ENCODE measurements at places on chromosomes 6 and 20. TPM values are rescaled to one million over a fixed set of nuclear protein-coding genes. Genes with fewer than 3 reads are reported as not detected.

The FGD2 gene
- polyA plus RNA-seq = 2.1 TPM

The MLIP gene
- 0.70 TPM for polyA plus RNA-seq

The DDO gene
- polyA plus RNA-seq = 1.7 TPM

The BANF2 gene
- polyA plus RNA-seq = not detected

The PERP gene
- polyA plus RNA-seq = 15.9 TPM

The OSBPL2 gene
- polyA plus RNA-seq = 27.6 TPM

The HAO1 gene
- 0.09 TPM for polyA plus RNA-seq

The C6orf163 gene
- polyA plus RNA-seq = 5.6 TPM

The WFDC12 gene
- not detected for polyA plus RNA-seq

The CYP24A1 gene
- 1.4 TPM for polyA plus RNA-seq

The SLC22A16 gene
- polyA plus RNA-seq = 0.99 TPM

The DACT2 gene
- 29.2 TPM for polyA plus RNA-seq

The ACTL10 gene
- polyA plus RNA-seq = 0.45 TPM

The OPRL1 gene
- 1.2 TPM for polyA plus RNA-seq

The NT5DC1 gene
- 42.3 TPM for polyA plus RNA-seq

The RIMS4 gene
- 0.37 TPM for polyA plus RNA-seq

DNA sequence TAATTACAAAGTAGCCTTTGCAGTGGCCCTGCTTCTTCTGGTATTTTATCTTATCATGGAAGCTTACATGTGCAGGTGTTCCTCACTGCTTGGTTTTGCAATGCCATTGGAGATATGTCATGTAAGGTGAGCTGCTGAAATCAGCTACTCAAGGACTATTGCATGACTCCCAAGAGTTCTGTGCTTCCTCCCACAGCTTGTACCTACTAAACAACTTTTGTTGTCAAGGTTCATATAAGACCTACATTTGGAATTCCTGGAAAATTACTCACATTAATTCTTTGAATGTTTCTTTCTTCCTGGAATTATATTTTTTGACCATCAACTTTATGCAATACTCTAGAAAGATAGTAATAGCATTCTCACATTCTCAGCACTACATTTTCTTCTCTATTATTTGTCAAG, 427.5 kb upstream of the HSF2 start:
- DNase-seq = no peak

DNA sequence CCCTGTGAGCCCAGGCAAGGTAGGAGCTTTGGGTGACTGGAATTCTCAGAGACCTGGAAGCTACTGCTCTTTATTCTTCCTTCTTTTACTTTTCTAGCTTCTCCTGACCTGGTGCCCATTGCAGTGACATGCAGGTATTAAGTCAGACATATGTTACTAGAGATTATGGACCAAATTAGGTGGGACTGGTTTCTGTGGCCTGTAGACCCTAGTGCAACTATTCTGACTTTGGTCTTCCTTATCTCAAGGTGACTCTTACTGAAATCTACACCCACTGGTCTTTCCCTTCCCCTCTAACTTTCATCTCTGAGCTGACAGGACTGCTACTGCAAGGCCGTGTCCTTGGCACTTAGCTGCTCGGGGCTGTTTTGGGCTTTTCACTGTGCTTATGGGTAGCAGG, 24.4 kb upstream of the TMEM217 start:
- DNase-seq = no peak

GRCh38 chr6:81708113-81708699, 44.3 kb downstream of the TENT5A start:
- no peak for DNase-seq

- no peak for DNase-seq
These were observed 130.9 kb downstream of the TRMT11 start for GRCh38 chr6:126117251-126117650.

DNA sequence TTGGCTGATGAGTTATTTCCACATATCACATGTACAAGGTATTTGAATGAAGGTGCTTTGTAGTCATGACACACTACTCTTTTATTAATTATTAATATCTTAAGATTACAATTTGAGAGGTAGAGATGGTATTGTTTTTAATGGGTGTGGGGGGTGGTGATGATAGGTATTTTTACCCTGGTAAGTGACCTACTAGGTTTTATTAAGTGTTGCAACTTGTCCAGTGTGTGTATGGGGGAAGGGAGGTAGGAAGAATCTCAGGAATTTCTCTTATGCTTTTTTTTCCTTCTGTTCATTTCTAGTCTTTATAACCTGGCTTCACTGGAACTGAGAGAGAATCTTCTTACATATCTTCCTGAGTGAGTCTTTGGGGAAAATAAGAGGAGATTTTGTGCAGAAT, 101.4 kb downstream of the LRRC1 start:
- peak; percentile 21 for DNase-seq

GRCh38 chr20:17872434-17872833, 96.2 kb downstream of the SNX5 start:
- no peak for DNase-seq

GRCh38 chr20:53652859-53653517, 59.3 kb upstream of the ZNF217 start:
- DNase-seq = no peak

GRCh38 chr20:25198663-25199383, 3.3 kb downstream of the ENTPD6 start:
- no peak for DNase-seq

DNA sequence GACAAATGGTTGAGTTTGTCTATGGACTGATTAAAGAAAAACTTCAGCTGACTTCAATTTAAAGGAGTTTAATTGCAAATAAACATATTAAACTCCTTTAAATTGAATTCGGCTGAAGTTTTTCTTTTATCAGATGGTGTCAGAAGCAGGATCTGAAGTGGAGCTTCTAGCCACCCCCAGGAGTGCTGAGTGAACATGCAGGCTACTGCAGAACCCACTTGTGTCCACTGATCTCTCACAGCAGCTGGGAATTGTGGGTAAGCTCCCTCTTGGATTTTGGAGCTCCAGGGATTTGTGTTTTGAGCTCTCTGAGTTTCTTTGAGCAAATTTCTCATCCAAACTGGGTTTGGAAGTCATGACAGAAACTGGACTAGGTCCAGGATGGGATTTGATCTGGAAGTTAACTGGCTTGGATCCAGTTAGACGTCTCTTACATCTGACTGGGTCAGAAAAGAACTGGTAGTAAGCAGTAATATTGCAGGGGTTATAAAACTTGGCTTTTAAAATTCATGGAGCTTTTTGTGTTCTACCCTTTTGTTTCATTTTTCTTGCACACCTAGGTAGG, 95.8 kb upstream of the UST start:
- no peak for DNase-seq

DNA sequence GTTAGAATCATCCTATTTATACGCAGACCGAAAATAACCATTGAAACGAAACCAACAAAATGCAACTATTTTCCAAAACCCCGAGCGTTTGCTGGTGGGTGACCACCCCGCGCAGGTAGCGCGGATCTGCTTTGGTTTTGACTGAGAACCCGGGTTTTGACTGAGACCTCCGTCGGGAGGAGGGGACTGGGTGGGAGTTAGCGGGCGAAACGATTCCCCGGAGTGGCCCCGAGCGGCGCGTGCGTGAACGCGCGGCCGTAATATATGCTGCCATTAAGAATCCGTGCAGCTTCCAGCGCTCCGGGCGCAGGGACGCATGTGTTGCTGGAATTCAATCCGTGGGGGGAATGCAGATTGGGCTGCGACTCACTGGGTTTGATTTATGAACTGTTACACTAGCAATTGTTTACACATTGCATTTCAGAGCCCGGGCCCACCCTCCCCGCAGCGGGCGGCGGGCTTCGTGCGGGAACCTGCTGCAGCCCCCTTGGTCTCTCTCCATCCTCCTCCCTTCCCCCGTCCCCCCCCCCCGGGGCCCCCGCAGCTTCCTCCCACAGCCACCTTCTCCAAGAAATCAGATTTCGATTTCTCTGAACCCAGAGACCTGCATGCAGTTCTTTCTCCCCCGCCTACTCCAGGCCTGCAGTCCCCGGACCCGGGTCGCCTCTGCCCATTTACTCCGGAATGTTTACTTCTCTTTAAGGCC, 9.9 kb downstream of the NRN1 start:
- no peak for DNase-seq

DNA sequence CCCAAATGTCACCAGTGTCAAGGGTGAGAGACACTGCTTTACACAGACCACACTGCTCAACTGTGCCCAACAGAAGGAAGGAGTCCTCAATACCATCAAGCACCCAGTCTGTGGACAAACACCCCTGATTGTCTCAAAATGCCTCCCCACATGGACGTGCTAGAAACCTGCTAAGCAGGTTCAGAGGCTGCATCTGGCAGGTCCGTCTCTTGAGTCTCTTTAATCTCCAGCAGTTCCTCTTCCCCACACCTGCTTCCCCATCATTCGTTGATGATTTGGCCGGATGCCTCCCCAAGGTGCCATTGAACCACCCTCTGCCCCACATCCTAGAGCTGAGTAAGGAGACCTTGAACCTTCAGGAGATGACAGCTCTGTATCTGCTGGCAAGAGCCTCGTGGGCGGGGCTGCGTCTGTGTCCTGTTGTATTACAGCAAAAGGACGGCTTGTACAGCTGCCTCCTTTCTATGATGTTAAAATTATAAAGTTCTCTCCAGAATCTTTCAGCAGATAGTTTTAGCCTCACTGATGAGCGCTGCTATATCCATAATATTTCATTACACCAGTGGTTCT, 179.2 kb downstream of the PREX1 start:
- no peak for DNase-seq

GRCh38 chr6:3235486-3235885, 8.0 kb upstream of the TUBB2B start:
- no peak for DNase-seq

DNA sequence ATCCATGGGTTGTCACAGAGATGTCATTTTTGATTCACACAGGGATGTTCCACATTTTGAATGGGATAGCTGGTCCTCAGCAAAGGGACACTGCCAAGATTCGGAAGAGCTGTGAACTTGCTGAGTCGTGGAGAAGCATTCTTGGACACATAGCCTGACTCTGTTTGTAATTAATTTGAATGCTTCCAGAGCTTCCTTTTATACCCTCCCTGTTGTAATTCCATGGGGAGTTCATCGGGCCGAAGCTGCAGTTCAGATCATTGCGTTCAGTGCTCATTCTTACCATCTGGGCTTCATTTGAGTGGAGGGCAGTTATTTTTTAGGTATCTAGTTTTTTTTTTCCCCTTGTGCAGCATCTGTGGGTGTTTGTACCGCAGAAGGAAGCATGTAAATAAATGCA, 126.5 kb downstream of the SLC24A3 start:
- DNase-seq = no peak

GRCh38 chr6:28558629-28559028, 32.9 kb downstream of the GPX5 start:
- no peak for DNase-seq

DNA sequence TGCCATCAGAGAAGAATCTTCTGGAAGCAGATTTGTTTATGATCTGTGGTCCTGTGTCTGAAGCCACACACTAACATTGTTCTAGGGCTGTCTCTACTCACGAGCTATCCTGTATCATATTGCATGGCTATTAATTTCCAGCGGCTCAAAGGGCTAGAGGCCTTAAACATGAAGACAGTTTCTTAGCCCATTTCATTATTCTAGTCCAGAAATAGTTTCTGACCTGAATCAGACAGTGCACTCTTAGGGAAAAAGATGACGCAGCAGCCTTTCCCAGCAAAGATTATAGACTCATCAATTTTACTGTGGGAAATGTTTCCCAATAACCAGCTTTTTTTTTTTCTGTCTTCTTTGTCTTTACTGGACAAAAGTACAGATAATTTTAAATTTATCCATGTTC, 105.3 kb upstream of the SUPT3H start:
- no peak for DNase-seq

- DNase-seq = no peak
These were observed 451.7 kb downstream of the QKI start for GRCh38 chr6:163866192-163866591.

DNA sequence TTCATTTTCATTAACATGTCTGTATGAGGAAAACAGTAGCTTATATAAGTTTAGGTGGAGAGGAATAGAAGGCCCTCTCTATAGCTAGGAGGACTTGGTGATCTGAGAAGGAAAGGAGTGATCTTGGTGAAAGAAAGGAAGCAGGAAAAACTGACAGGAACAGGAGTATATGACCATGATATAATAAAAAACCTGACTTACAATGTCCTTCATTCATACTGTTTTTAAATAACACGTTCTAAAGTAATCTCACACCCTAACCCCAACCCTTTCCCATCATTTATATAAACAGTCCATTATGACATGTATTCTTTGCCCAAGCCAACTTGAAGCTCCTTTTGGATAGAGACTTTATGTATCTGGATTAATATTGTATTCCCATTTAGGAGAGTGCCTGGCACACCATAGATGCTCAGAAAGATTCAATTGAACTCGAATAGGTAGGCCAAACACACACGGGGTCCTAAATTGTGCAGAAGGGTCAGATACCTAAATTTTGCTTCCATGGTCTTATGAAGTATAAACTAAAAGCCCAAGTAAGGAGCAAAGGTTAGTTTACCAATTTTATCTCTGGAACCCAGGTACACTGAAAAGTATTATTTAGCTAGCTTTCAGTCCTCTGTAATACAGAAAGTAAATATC, 75.9 kb downstream of the OR2B2 start:
- no peak for DNase-seq

DNA sequence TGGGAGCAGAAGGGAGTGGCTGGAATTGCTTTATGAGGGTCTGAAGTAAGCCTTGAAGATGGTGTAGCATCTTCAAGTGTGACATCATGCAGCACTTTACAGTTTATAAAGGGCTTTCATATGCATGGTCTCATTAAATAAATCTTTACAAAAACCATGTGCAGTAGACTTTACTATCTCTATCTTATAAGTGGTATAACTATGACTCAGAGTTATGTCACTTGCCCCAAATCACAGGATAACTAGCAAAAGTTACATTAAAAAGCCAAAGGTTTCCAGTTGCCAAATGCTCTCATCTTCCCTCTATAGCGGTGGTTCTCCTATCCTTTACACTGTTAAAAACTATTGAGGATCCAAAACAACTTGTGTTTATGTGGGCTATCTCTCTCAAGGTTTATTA, 687.7 kb upstream of the MARCKS start:
- no peak for DNase-seq

- DNase-seq = no peak
These were observed 9.2 kb downstream of the SLCO4A1 start for GRCh38 chr20:62651285-62652021.

DNA sequence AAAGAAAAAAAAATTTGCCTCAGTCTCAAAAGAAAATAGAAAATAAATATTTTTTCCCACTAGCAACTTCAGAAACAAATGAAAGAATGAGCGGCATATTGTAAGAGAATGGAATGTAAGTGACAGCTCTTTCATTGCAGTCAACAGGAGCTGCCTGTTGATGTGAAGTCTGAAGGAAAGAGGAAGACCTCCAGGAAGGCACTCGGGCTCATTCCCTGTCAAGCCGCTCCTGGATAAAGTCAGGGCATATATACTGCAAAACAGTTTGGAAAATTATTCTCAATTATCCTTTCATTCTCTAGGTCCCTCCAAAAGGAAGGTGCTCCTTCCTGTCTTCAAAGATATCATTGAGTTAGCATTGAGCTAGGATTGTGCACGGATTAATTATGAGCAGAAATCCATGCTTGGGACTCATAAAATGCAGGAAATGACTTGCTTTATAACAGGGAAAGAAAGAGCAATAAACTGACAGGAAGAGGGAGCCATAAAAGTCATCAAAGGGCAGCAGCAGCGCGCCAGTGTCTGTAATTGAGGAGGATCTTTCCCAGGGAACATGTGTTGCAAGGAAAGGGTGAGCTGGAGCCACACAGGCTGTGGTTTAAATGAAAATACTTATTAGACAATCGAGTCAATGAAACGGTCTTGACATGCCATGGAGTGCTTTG, 218.2 kb downstream of the C6orf118 start:
- no peak for DNase-seq

- no peak for DNase-seq
These were observed 7.7 kb upstream of the FOXF2 start for GRCh38 chr6:1381481-1382330.
